Lower lobe of right lung (tissue), 2 donors: ENCODE measurements at places on chromosomes 1 and 21. TPM values are rescaled to one million over a fixed set of nuclear protein-coding genes. Genes with fewer than 3 reads are reported as not detected.

- no peaks in the 10 kb centered on the region for H3K36me3 ChIP-seq
- H3K27me3 ChIP-seq = no peaks in the 10 kb centered on the region
- H3K4me1 ChIP-seq = no peaks in the 10 kb centered on the region
- H3K4me3 ChIP-seq = no peak overlapping the region
- no peak for DNase-seq
Measured at GRCh38 chr1:54421101-54421504, 14.9 kb upstream of the SSBP3 start.

Gene HPCAL4
- 0.41 TPM for total RNA-seq

DNA sequence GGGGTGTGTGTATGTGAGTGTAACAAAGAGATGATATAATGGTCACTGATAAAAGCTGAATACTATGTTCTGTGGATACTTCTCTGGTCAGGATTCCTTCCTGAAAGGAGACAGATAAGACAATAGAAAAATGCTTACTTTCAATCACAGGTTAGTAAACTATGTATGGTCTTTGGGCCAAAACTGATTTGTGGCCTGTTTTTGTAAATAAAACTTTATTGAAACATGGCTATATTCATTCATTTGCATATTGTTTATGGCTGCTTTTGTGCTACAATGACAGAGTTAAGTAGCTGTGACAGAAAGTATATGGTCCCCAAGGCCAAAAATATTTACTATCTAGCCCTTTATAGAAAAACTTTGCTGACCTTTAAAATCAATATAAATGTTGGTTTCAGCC is 82.2 kb upstream of the DMRTA2 start:
- H3K4me3 ChIP-seq = no peak overlapping the region
- no peaks in the 10 kb centered on the region for H3K27me3 ChIP-seq
- no peak overlapping the region for H3K27ac ChIP-seq
- DNase-seq = no peak
- H3K4me1 ChIP-seq = no peaks in the 10 kb centered on the region

Gene IQGAP3
- 1.7 TPM for total RNA-seq

Gene PDXK
- 195 TPM for total RNA-seq

GRCh38 chr1:160354388-160354985 is 11.3 kb downstream of the NCSTN start:
- no peaks in the 10 kb centered on the region for H3K27me3 ChIP-seq
- peaks cover 99% of the 10 kb centered on the region for H3K36me3 ChIP-seq
- H3K27ac ChIP-seq = no peak overlapping the region
- DNase-seq = no peak

Gene GJA8
- total RNA-seq = not detected

- peak; percentile 56 for DNase-seq
- peaks cover 5% of the 10 kb centered on the region for H3K4me1 ChIP-seq
- H3K36me3 ChIP-seq = no peaks in the 10 kb centered on the region
- H3K4me3 ChIP-seq = peak overlapping the region; percentile 42
Measured at GRCh38 chr1:179586107-179586823, 5.4 kb upstream of the TDRD5 start.

GRCh38 chr1:103256490-103256889 is 148.2 kb upstream of the COL11A1 start:
- no peaks in the 10 kb centered on the region for H3K27me3 ChIP-seq
- H3K4me3 ChIP-seq = no peak overlapping the region
- H3K36me3 ChIP-seq = no peaks in the 10 kb centered on the region
- H3K4me1 ChIP-seq = no peaks in the 10 kb centered on the region
- H3K27ac ChIP-seq = no peak overlapping the region
- no peak for DNase-seq

Gene PTGS2
- total RNA-seq = 15.5 TPM

DNA sequence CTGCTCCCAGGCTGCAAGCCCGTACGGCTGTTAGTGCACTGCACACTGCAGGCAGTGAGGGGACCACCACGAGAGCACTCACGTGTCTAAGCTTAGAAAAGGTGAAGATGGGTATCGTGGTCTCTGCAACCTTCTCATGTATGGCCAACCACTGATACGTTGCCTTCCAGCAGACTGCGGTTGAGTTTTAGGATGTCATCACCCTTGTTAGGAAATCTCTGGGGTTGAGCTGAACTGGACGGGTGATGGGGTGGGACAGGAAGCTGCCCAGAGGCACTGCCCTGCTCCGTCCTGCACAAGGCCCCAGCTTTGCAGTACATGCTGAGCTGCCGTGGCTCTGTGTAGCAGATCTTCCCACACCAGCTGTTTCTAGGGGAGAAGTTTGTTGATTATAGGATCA is 43.3 kb downstream of the FAAP20 start:
- peak; percentile 81 for DNase-seq
- peak overlapping the region; percentile 58 for H3K27ac ChIP-seq
- peaks cover 9% of the 10 kb centered on the region for H3K4me1 ChIP-seq
- H3K4me3 ChIP-seq = no peak overlapping the region
- peaks cover 50% of the 10 kb centered on the region for H3K36me3 ChIP-seq

GRCh38 chr1:182143825-182144645 is 82.5 kb upstream of the ZNF648 start:
- peaks cover 50% of the 10 kb centered on the region for H3K4me1 ChIP-seq
- no peaks in the 10 kb centered on the region for H3K27me3 ChIP-seq
- peak overlapping the region; percentile 94 for H3K27ac ChIP-seq

Gene ACTA1
- 0.32 TPM for total RNA-seq

GRCh38 chr1:212013672-212014071 is 21.7 kb downstream of the INTS7 start:
- H3K27ac ChIP-seq = no peak overlapping the region
- H3K36me3 ChIP-seq = no peaks in the 10 kb centered on the region
- H3K4me3 ChIP-seq = no peak overlapping the region
- H3K27me3 ChIP-seq = no peaks in the 10 kb centered on the region
- H3K4me1 ChIP-seq = no peaks in the 10 kb centered on the region
- no peak for DNase-seq

- peaks cover 51% of the 10 kb centered on the region for H3K4me1 ChIP-seq
- H3K27me3 ChIP-seq = no peaks in the 10 kb centered on the region
- H3K36me3 ChIP-seq = no peaks in the 10 kb centered on the region
- H3K4me3 ChIP-seq = no peak overlapping the region
Measured at GRCh38 chr1:164716992-164717703, 158.2 kb downstream of the PBX1 start.

Gene DSCAM
- total RNA-seq = 0.06 TPM

DNA sequence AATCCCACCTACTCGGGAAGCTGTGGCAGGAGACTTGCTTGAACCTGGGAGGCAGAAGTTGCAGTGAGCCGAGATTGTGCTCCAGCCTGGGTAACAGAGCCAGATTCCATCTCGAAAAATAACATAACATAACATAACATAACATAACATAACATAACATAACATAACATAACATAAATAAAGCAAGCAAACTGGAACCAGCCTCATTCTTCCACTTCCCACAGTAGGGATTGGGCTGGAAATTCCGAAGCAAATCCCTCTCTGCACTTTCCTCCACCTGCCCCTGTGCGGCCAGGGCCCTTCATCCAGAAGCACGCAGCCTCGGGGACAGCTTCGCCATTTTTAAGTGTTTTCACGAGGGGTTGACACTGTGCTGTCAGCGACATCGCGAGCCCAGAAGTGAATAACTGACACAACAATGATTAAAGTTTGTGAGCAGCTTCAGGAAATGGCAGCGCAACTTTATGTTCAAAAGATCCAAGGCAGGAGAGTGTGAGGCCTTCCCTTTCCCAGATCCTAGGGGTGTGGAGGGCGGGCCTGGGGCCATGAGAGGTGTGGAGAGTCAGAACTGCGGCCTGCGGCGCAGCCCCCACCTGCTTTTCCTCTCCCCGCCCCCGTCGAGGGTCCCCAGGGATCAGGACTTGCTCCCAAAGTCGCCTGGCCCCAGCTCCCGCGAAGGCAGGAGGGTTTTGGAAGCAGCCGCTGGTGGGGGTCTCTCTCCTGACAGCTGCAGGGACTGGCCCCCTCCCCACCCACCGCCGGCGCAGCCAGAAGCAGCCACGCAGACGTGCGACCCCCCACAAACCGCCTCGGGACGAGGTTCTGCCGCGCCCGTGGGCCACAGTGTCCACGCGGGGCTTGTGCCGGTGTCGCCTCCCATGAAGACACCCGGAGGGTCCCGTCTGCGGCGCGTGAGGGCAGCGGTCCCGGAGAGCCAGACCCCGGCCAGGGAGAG is 651 bp upstream of the GABRD start:
- no peak for DNase-seq
- H3K27me3 ChIP-seq = peaks cover 68% of the 10 kb centered on the region
- no peak overlapping the region for H3K4me3 ChIP-seq
- H3K4me1 ChIP-seq = peaks cover 6% of the 10 kb centered on the region
- H3K27ac ChIP-seq = no peak overlapping the region

DNA sequence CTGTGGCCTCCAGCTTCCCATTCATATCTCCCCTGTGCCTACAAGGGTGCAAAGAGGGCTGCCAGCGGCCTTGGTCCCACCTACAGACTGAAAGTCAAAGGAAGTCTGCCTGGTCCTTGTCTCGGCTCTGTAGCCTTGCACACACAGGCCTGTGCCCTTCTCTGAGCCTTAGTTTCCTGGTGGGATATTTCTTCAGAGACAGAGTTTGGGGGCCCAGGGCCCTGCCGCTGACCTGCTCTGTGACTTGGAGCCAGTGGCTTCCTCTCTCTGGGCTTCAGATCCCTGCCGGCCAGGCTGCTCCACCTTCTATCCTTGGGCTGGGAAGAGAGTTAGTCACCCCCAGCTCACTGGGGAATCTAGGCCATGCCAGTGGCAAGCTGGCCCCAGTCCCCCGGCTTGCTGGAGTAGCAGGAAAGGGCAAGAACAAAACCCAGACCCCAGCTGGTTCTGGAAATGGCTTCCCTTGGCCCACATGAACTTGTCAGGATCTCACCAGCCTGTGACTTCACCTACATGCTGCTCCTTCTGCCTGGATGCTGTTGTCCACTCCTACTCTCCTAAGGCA is 1.0 kb upstream of the TMEM61 start:
- no peak for DNase-seq
- H3K27ac ChIP-seq = no peak overlapping the region
- H3K4me1 ChIP-seq = peaks cover 5% of the 10 kb centered on the region
- no peaks in the 10 kb centered on the region for H3K36me3 ChIP-seq
- no peak overlapping the region for H3K4me3 ChIP-seq
- peaks cover 28% of the 10 kb centered on the region for H3K27me3 ChIP-seq
